Stimulated activated naive CD8-positive, alpha-beta T cell treated with anti-CD3 and anti-CD28 coated beads, Interleukin-15, Interleukin-2, amounts not matched to agents 100 U/mL and 50 U/mL, for 24 hours (primary cell): ENCODE measurements at places on chromosomes 3 and 15.

DNA sequence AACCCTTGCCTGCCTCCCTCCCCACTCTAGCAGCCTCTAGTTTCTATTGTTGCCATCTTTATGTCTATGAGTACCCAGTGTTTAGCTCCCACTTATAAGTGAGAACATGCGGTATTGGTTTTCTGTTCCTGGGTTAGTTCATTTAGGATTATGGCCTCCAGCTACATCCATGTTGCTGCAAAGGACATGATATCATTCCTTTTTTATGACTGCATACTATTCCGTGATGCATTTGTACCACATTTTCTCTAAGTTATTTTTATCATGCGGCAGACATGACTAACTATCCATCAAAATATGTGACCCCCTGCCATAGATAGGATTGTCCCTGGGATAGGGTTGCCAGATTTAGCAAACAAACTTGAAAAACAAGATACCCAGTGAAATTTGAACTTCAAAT lies 58.4 kb downstream of the NR1D2 start:
- DNase-seq, result no peak

DNA sequence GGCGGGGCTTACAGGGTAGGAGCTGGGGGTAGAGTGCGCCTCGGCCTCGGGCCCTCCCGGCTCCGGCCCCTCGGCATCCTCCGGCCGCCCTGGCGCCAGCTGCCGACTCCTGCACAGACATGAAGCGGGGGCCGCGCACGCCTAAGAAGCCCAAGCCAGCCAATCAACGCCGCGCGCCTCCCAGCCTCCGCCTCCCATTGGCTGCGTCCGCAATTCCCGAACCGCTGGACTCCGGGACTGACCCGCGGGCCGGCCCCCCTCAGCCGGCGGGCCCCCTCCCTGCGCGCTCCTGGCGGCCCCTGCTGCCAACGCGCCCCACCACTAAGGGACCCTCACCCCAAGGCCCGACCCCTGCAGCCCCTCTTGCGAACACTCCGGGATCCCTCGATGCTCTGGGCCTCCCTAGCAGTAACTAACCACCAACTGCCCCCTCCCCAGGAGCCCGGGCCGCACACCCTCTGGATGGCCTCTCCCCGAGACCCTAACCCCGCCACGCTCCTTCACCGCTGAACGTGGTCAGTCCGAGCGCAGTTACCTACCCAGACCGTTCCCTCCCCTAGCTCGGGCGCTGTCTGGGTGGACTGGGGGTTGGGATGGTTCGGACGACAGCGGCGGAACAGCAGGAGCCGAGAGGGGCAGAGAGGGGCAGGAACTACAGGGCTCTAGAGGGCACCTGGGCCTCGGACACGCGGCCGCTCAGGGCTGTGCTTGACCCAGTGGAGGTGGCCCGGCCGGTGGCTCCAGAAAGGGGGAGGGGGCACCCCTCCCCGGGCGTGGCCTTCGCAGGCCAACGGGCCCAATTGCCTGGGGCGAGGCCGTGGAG lies 5.0 kb downstream of the GATA2 start:
- DNase-seq, result peak; percentile 57

GRCh38 chr3:135865553-135865952 lies 100.0 kb upstream of the PPP2R3A start:
- no peak for DNase-seq

DNA sequence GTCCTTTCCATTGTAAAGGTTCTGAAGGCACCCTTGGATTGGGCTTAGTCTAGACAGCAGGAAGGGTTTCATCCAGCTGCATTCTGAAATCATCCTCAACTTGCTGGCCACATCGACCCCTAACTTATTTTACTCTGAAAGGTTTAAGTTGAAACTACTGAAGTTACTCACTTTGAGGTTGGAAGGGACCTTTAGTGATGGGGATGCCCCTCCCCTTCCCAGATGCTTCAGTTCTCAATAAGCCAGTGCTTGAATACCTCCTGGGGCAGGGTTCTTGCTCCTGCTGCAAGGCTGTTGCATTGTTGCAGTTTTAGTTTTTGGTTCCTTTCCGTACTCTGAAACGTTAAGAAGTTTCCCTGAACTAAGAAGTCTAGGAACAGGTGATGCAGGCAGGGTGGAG lies 26.4 kb downstream of the FGD5 start:
- DNase-seq, result peak; percentile 17

GRCh38 chr3:166900866-166901577 lies 479.1 kb downstream of the ZBBX start:
- no peak for DNase-seq
